NCI-H2171 (cell line): ENCODE measurements at places on chromosomes 13 and 19.

- no peak for DNase-seq
These were observed 389.3 kb downstream of the SUCLA2 start for GRCh38 chr13:47611664-47612288.

DNA sequence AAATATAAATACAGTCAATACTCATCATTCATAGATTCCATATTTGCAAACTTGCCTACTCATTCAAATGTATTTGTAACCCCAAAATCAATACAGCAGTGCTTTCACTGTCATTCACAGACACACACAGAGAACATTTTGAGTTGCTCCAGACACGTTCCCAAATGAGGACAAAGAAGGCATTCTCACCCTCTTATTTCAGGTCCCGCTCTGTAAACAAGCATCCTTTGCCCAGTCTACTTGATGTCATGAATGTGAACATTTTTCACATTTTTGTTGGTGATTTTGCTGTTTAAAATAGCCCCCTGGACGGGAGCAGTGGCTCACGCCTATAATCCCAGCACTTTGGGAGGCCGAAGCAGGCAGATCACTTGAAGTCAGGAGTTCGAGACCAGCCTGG, 15.5 kb downstream of the C19orf47 start:
- no peak for DNase-seq

DNA sequence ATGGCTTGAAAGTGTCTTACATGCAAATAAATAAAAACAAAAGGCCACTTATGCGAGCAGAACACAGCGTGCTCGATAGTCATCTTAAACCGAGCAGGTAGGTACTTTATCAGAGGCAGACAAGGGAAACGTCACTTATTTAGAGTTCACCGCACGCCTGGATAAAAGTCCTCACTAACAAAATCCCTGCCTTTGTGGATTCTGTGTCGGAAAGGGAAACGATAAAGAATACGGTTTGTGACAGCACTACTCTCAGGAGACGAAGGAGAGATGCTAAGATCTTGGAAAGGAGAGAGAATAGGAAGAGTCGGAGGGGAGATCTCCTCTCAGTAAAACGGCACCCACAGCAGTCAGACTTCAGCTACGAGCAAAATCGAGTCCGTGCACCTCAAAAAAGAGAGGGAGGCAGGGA, 581 bp downstream of the RCBTB1 start:
- DNase-seq = no peak

DNA sequence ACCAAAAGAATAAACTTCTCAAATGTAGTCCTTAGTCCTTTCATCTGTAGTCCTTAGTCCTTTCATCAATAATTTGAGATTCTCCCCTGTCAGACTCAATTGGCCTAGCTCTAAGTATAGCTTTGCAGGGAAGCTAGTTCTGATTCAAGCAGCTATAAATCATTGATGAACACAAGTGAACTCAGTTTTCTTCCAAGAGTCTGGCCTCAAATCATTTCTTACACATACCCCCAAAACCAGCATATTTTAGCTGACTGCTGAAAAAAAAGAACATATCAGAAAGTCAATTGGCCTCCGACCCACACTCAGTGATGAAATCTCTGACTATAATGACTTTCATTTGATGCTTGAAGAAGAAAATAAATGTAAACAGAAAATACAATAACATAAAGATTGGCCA, 64.9 kb downstream of the TNFSF11 start:
- no peak for DNase-seq

DNA sequence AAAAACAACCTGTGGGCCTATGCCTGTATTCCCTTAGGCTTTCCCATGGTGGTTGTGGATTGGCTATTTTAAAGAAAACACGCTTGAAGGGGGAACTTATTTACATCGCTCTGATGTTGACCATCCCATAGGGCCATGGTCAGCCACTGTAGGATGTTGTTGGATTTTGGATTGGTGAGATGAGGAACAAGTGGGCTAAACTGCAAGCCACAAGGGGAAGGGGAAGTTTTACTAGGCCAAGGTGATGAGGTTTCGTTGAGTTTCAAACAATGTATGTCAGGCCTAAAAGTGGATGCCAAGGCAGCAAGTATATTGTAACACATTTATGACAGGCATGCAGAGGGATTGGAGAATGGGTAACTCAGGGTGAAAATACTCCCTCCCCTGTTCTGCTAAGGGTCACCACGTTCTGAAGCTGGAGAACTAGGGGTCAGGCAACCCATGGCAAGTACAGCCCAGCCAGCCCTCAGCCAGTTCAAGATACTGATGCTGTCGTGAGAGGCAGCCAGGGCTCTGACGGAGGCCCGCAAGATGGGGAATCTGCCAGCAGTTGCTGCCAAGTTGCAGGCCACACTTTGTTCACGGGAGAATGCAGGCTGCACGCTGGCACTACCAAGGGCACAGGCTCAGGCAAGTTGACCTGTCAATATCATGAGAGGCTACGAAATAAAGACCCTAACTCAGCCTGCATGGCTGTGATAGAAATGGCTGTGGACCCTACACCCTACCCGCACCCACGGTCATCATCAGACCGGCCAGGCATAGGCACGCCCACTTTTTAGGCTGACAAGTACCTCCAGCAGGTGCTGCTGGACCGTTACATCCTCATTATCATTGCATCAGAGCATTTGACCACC, 11.1 kb downstream of the IRGC start:
- no peak for DNase-seq

DNA sequence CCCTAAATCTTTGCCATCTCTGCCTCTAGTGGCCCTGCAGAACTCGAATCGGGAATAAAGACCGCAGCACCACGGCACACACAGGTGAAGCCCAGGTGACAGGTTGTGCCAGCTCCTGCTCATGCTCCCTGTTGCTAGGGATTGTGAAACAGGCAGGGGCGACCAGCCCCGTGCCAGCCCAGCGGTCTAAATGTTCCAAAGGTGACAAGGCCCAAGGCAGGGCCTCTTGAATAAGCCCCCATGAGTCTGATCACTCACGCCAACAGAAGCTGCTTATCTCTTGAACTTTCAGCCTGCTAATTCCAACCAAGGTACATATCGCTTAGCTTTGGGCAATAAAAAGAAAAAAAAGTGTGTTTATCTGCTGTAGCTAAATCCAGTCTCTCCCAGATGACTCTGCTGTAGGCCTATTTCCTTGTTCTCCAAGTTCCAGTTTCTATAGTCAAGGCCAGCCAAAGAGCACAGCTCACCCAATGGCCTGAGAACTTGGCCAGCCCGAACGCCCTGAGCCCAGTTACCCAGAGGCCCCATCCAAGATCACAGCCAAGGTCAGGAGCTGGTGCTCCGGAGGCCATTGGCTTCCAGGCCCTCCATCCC, 191.1 kb upstream of the GPR12 start:
- no peak for DNase-seq

DNA sequence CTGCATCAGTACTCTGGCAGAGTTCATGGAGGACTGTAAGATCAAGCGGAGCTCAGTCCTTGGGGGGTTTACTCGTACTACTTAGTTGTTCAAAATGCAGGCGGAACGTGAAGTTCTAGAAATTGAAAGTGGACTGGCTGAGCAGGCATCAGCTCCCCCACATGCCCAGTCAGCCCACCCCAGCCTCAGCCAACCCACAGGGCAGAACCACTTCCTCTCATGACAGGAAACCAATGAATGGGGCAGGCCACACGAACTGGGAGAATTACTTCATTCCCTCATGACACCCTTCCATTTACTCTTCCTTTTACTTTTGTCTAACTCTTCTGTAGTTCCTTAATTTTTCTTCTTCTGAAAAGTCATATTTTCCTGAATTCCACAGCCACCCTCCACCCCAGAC, 71.9 kb downstream of the FLT1 start:
- DNase-seq = no peak

DNA sequence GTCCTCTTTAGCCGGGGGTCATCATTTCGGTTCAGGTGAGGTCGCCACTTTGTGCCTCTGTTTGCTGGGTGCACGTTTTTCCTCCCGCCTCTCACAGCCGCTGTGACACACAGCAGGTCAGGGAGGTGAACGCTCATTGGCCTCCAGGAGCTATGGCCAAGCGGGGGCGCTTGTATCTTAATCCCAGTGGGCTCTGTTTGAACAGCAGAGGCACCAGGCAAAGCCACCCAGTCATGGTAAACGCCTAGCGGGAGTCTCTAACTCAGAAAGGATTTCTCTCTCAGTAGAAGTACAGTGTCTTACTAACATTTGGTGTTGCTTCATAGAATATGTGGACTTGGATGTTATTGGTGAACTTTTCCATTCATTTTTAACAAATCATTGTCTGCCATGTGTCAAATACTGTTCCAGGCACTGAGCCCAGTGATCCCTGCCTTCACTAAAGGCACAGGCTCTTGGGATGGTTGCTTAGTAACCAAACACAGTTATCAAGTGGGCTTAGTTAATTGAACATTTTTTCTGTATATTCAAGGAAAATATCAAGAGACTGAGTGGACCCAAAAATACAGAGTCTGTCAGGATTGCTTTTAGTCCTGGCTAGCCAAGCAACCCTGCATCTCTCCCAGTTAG, 186.7 kb downstream of the STK24 start:
- DNase-seq = no peak
